Stimulated activated memory B cell treated with anti-CD40 and anti-IgM and Interleukin-4, amounts not matched to agents 10 μg/mL and 1 μg/mL and 100 μg/mL, for 72 hours (primary cell): ENCODE measurements at places on chromosomes 1 and 21.

DNA sequence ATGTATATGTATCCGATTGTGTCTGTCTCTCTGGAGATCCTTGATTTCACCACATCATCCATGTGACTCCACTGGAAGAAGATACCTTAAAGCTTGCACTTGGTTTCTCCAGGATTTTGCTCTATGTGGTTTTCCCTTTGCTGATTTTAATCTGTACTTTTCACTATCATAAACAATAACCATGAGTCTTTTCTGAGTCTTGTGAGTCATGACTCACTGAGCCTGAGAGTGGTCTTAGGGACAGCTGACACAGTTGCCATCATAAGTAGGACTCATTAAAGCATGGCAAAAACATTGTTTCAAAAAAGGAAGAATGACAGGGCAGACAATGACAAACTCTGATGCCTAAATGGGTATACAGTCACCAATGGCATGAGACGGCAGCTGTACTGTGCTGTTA, 226.2 kb downstream of the AKT3 start:
- no peak for ATAC-seq

GRCh38 chr1:111252786-111253185, 25.3 kb downstream of the CHI3L2 start:
- ATAC-seq = no peak

- no peak for ATAC-seq
These were observed 20.3 kb upstream of the IL6R start for GRCh38 chr1:154384650-154385489.

- ATAC-seq = no peak
These were observed 18.8 kb downstream of the RHBG start for GRCh38 chr1:156387870-156388173.

DNA sequence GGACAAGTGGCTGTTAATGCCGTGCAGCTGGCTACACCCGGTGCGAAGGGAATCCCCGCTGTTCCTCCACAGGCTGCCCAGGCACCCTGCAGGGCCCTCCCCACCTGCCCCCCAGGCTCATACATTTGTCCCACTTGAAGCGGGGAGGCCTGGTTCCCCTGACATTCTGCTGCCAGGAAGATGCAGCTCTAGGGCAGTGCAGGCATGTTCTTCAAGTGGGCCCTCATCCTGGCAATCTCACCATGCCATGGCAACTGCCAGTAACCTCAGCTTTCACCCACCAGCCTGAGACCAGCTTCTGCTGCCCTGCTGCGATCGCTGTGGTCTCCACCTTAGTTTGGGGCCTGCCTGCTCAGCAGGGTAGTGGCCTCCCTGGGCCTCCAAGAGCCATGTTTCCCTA, 151.9 kb upstream of the COL6A1 start:
- ATAC-seq = no peak

- ATAC-seq = no peak
These were observed 610.1 kb upstream of the NEGR1 start for GRCh38 chr1:72892461-72892860.

DNA sequence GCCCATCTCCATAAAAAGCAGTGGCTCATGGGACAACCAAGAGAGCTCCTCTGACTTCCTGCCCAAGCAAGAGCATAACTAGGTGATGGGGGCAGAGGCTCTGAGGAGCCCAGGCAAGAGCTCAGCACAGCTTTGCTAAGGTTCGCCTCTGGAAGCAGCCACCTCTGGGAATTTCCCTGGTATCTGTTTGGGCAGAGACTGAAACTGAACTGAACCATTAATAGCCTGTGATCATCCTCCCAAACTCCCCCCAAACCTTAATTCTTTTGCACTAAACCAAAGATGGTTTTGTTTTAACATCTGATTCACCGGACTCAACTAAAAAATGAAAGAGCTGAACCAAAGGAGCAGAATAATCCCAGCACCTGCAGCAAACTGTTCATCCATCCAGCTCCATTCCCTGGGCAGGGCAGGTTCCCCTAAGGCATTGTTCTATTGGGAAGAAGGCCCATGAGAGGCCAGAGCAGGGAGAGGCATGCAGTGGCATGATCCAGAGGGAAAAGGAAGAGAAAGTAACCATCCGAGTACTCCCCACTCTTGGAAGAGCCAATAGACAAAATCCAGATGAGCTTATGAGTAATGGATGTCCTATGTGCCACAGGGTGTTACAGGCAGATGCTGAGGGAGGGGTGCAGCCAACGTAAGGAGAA, 77.8 kb upstream of the KAZN start:
- ATAC-seq = no peak

- no peak for ATAC-seq
These were observed 11.3 kb downstream of the SLC30A2 start for GRCh38 chr1:26034504-26035202.

DNA sequence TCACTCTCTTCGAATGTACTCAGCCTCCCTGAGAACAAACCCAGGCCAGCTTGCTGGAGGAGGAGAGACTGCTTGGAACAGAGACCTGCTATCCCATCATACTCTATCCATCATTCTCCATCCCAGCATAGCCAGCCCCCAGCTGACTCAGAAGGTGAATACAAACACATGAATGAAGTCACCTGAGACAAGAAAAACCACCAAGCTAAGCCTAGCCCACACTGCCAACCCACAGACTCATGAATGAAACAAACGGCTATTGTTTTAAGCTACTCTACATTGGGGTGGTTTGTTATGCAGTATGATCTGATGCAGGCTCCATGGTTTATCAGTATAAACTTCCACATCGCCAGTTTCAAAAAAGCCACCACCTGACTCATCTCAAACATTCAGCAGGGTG, 395.6 kb downstream of the SETD4 start:
- no peak for ATAC-seq

DNA sequence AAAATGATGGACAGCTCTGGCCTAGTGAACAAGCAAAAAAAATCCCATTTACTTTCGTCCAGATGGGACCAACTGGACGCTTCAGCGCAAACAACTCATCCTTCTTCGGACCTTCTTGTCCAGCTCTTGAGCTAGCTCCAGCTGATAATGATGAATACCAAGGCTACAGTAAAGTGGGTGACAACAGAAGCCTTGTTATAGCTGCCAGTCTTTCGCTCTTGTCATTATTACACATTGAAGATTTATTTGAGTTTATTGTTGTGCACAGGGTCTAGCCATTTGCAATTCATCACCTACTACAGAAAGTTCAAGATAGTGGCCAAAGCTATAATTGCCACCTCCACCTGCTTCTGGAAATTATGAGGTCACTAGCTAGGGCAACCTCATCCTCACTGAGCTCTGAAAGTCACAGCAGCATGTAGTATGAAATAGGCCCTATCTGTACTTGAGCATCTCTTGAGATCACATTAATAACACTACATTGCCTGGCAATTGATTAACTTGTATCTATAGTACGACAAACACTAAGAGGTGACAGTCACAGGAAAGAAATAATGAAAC, 76.9 kb downstream of the GPATCH2 start:
- no peak for ATAC-seq

DNA sequence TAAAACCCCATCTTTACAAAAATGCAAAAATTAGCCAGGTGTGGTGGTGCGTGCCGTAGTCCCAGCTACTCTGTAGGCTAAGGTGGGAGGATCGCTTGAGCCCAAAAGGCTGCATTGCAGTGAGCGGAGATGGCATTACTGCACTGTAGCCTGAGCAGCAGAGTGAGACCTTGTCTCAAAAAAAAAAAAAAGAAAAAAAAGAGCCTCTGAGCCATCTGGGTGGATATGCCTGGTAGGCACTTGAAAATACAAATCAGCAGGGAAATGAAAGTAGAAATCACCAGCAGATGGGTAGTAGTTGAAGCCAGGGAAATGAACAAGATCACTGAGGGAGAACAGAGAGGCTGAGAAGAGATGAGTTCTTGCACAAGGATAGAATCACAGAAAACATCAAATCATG, 131.0 kb upstream of the HMCN1 start:
- peak; percentile 97 for ATAC-seq

- peak; percentile 96 for ATAC-seq
These were observed 183.5 kb downstream of the RUNX1 start for GRCh38 chr21:34865400-34866241.

- no peak for ATAC-seq
These were observed 102.5 kb downstream of the GPR52 start for GRCh38 chr1:174550296-174550695.

- no peak for ATAC-seq
These were observed 10.4 kb downstream of the UBASH3A start for GRCh38 chr21:42414066-42414465.

- no peak for ATAC-seq
These were observed 6.5 kb downstream of the CNTN2 start for GRCh38 chr1:205049479-205049878.

- no peak for ATAC-seq
These were observed 44.0 kb upstream of the ZC3H12A start for GRCh38 chr1:37430103-37430985.

DNA sequence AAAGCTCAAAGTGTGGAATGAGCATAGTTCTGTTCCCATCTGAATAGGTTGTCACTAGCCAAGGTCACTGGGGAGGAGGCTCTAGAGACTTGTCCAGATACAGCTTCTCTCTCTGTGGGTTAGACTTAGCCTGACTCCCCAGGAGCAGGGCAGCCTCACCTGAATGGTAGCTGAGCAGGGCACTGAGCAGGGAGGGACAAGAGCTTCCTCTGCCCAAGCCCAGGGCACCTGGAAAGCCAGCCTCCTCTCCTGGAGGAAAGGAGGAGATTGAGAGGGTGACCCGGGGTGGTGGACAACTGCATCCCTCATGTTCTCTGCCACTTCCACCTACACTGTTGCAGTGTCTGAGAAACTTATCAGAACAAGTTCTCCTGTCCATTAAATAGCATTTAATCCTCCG, 59.0 kb upstream of the F3 start:
- ATAC-seq = no peak

- no peak for ATAC-seq
These were observed 14.8 kb upstream of the SLC45A1 start for GRCh38 chr1:8303141-8303540.

DNA sequence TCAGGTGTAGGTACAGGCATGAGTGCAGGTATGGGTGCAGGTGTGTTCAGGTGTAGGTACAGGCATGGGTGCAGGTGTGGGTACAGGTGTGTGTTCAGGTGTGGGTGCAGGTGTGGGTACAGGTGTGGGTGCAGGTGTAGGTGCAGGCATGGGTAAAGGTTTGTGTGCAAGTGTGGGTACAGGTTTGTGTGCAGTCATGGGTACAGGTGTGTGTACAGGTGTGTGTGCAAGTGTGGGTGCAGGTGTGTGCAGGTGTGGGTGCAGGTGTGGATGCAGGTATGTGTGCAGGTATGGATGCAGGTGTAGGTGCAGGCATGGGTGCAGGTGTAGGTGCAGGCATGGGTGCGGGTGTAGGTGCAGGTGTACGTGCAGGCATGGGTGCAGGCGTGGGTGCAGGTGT, 79.4 kb upstream of the ACTL8 start:
- ATAC-seq = no peak

DNA sequence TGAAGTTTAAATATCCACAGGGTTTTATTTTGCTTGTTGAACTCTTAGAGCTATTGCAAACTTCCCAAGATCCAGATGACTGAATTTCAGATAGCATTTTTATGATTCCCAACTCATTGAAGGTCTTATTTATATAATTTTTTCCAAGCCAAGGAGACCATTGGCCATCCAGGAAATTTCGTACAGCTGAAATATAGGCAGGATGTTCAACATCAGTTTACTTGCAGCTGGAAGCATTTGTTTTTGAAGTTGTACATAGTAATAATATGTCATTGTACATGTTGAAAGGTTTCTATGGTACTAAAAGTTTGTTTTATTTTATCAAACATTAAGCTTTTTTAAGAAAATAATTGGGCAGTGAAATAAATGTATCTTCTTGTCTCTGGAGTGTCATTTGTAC, 32.8 kb upstream of the DDR2 start:
- no peak for ATAC-seq

GRCh38 chr1:101603726-101604125, 366.9 kb downstream of the S1PR1 start:
- ATAC-seq = no peak

DNA sequence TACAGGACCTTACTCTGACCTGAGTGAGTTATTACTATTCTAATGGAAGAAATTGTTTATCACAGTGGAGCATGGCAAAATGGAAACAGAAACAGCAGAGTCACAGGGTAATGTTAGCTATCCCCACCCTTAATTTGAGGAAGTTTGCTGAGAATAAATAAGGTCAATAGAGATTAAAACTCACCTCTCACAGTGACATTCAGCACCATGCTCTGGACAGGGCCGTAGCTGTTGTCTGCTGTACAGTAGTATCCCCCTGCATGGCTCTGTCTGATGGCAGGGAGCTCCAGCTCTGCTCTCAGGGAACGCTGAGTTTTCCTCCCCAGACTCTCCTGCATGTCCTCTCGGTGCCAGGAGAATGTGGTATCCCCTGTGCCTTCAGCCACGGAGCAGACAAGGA, 11.9 kb downstream of the FCRL4 start:
- ATAC-seq = peak; percentile 61

DNA sequence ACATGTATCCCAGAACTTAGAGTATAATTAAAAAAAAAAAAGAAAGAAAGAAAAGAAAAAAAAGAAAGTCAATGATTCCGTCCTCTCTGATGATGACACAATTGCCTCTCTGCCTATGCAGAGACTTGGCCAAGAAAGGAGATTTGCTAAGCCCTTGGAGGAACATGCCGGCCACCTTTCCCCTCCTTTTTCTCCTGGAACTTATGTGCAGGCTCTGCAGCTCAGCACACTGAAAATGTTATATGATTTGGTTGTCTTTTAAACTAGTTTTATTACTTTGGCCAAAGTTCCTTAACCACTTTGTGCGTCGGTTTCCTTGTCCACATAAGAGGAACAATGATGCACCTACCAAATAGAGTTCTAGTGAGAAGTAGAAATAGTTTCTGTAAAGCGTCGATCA, 111.4 kb upstream of the ZNF644 start:
- no peak for ATAC-seq

- no peak for ATAC-seq
These were observed 310 bp upstream of the SSR2 start for GRCh38 chr1:156021093-156021428.

DNA sequence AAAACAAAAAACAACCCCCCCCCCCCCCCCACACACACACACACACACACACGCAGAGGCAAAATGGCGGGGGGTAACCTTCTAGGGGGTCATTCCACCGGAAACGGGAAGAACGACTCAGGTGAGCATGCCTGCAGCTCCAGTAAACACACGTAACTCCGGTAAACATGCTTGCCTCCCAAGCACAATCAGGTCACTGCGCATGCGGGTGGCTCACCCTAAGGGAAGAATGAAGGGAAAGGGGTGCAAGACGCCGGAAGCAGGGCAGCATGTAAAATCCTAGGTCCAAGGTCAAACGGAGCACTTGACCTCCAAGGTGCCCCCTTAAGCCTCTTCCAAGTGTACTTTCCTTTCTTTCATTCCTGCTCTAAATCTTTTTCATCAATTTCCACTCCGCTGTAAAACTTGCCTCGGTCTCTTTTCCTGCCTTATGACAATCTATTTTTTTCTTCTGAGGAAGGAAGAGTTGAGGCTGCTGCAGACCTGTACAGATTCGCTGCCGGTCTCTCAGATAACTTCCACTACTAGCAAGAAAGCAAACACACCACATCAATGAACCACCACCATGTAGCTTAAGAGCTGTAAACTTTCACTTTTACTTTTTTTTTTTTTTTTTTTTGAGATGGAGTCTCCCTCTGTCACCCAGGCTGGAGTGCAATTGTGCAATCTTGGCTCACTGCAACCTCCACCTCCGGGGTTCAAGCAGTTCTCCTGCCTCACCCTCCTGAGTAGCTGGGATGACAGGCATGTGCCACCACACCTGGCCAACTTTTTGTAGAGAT, 21.0 kb upstream of the CBR3 start:
- ATAC-seq = peak; percentile 59

GRCh38 chr1:157111396-157112165, 12.0 kb upstream of the ETV3L start:
- ATAC-seq = no peak

- ATAC-seq = no peak
These were observed 1.0 kb downstream of the GALNT2 start for GRCh38 chr1:230067871-230068620.

GRCh38 chr1:14969006-14969405, 184.5 kb upstream of the TMEM51 start:
- ATAC-seq = no peak
